T-helper 17 cell (primary cell): ENCODE measurements at places on chromosomes 3 and 15. TPM values are rescaled to one million over a fixed set of nuclear protein-coding genes. Genes with fewer than 3 reads are reported as not detected.

DNA sequence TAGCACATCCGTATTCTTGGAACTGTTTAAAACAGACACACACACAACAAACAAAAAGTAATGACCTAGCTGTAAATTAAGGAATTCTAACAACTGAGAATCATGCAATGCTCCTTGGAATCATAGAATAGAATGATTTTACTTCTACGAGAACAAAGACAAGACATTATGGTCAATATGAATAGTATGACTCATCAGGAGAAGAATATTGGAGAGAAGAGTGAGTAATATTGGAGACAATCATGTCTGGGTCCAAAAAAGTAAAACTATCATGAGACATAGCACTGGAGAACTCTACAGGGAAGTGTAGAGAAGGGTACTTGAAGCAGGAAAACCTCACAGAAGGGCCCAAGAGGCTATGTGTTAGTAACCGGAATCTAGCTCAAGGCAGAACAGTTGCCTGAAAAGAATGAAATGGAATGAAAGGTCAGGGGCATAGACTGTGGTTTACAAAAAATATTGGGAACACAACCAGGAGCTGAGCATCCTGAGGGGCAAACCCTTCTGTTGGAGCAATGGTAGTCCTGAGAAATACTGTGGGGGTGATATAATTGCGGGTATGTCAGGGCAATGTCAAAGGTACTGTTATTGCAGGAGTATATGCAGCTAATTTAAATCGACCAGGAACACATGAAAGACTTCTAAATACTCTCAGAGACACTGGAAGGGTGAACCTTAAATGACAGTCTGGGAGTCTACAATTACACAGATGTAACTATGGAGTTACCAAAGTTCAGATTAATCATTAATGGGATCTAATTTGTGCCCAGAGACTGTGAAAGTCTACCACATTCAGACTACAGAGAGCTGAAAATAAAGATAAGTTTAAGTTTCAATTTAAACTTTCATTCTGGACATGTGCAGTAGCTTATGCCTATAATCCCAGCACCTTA lies 201.2 kb downstream of the BCHE start:
- H3K4me1 ChIP-seq, result no peaks in the 10 kb centered on the region
- no peaks in the 10 kb centered on the region for H3K36me3 ChIP-seq
- no peak overlapping the region for H3K4me3 ChIP-seq
- no peaks in the 10 kb centered on the region for H3K27me3 ChIP-seq

MUC20 gene
- total RNA-seq, result 6.4 TPM

GRCh38 chr3:175668300-175668699 lies 809.2 kb downstream of the NAALADL2 start:
- no peak overlapping the region for H3K4me3 ChIP-seq
- H3K27me3 ChIP-seq, result no peaks in the 10 kb centered on the region
- no peak for DNase-seq
- H3K36me3 ChIP-seq, result no peaks in the 10 kb centered on the region

- DNase-seq, result no peak
- no peaks in the 10 kb centered on the region for H3K4me1 ChIP-seq
- H3K27me3 ChIP-seq, result no peaks in the 10 kb centered on the region
Observed at GRCh38 chr15:53520996-53521395, 238.5 kb downstream of the WDR72 start.

GRCh38 chr3:44762690-44763089 lies 1.1 kb downstream of the KIF15 start:
- peak overlapping the region; percentile 89 for H3K27ac ChIP-seq
- peaks cover 17% of the 10 kb centered on the region for H3K4me1 ChIP-seq

DNA sequence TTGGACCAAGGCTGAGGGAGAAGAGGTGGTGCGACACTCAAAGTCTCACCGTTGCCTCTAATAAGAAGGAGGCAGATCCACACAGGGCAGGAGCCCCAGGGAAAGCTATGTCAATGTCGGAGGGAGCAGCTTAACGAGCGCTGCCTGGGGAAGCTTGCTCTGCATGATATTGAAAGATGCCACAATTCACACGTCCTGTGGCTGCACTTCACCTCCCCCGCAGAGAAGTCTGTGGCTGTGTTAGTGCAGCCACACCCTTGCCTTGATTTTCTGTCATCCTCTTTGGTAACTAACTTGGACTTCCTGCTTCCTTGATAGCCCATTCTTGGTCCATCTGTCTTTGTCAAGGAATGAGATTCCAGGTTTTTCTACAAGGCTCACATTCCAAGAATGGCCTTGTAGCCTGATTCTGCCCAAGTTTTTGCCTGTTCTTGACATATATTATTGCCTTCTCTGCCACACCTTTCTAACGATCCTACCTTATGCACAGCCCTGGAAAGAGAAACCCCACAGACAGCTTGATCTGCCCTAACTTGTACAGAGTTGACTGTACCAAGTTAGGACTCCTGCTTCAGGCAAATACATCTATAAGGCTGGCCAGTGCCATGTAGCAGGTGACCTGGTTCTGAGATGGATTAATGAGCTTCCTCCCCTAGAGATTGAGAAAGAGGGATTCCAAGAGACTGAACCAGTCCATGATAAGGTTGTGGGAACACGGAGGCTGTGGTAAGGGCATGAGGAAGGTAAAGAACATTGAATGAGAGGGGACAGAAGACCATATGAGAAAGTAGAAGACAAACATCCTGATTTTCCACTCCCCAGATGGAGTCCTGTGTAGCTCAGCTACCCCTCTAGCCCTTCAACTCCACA lies 153.0 kb upstream of the WNT5A start:
- H3K36me3 ChIP-seq, result no peaks in the 10 kb centered on the region
- no peaks in the 10 kb centered on the region for H3K27me3 ChIP-seq
- H3K27ac ChIP-seq, result no peak overlapping the region
- no peak for DNase-seq
- H3K4me3 ChIP-seq, result no peak overlapping the region

A4GNT gene
- total RNA-seq, result not detected

- no peaks in the 10 kb centered on the region for H3K4me1 ChIP-seq
- no peak overlapping the region for H3K4me3 ChIP-seq
- no peak for DNase-seq
Observed at GRCh38 chr3:74561881-74562280, 52.6 kb downstream of the CNTN3 start.

MKRN3 gene
- total RNA-seq, result 0.86 TPM

- H3K27ac ChIP-seq, result no peak overlapping the region
- DNase-seq, result no peak
- H3K4me3 ChIP-seq, result no peak overlapping the region
- H3K36me3 ChIP-seq, result no peaks in the 10 kb centered on the region
- H3K4me1 ChIP-seq, result no peaks in the 10 kb centered on the region
Observed at GRCh38 chr3:178388473-178388872, 147.8 kb upstream of the KCNMB2 start.

- no peak overlapping the region for H3K27ac ChIP-seq
- peaks cover 2% of the 10 kb centered on the region for H3K4me1 ChIP-seq
- H3K27me3 ChIP-seq, result peaks cover 22% of the 10 kb centered on the region
- no peak for DNase-seq
- H3K36me3 ChIP-seq, result no peaks in the 10 kb centered on the region
Observed at GRCh38 chr15:83571820-83572707, 81.9 kb upstream of the ADAMTSL3 start.

DNA sequence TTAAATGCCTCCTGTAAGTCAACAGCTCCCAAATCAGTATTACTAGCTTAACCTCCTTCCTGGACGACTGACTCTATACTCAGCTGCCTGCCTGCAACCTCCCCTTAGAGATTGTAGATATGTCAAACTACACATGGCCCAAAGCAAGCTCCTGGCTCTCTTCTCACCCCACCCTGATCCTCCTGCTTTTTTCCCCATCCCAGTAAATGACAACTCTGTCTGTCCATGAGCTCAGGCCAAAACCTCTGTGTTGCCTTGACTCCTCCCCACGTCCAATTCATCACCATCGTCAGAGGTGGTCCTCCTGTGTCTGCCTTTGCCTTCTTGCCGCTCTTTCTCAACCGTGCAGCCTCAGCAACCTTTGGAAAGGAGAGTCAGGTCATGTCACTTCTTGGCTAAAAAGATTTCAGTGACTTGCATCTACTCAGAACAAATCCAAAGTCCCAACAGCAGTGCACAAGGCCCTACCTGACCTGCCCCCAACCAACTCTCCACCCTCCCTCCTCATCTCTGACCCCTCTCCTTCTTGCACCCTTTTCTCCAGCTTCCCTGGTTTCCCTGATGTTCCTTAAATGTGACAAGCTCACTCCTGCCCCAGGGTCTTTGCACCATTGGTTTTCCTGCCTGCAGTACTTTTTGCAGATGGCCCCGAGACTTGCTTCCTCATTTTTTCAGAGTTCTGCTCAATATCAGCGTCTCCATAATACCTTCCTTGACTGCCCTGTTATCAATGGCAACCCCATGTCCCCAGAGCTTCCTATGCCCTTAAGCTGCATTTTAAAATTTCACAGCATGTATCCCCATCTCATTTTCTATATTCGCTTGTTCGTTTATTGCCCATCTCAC lies 52.8 kb downstream of the LSM3 start:
- no peaks in the 10 kb centered on the region for H3K4me1 ChIP-seq
- no peak overlapping the region for H3K4me3 ChIP-seq
- peaks cover 71% of the 10 kb centered on the region for H3K27me3 ChIP-seq
- peaks cover 7% of the 10 kb centered on the region for H3K36me3 ChIP-seq

SH3GL3 gene
- 0.34 TPM for total RNA-seq
